ENCODE measurements at places on chromosomes 4 and X. TPM values are rescaled to one million over a fixed set of nuclear protein-coding genes. Genes with fewer than 3 reads are reported as not detected.

The CSN1S1 gene
- total RNA-seq = not detected

The SHOX gene
- not detected for total RNA-seq

The SLC7A11 gene
- total RNA-seq = 17.3 TPM

The TNIP2 gene
- 49.4 TPM for total RNA-seq

The FGF13 gene
- total RNA-seq = 0.07 TPM

The SRPK3 gene
- total RNA-seq = not detected

The DMD gene
- total RNA-seq = 0.05 TPM

The MAGEA4 gene
- not detected for total RNA-seq

The SPIN4 gene
- total RNA-seq = 5.4 TPM
